ENCODE measurements at places on chromosomes 11 and 22. TPM values are rescaled to one million over a fixed set of nuclear protein-coding genes. Genes with fewer than 3 reads are reported as not detected.

DNA sequence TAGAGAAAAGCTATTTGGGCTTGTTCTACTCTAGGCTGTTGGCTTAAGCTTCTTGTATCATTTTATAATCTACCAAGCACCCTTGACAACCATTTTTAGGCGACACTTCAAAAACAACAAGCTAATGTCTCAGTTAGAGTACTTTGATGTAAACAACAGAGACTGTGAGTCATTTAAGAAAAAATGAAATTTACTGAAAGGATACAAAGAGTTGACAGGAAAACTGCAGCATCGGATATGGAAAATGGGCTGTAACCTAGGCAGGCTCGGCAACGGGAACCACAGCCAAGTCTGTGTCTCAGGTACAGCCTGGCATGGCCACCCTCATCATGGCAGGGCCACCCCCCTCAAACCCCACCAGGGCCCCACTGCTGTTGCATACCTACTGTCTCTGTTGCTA lies 4.4 kb upstream of the RNF169 start:
- DNase-seq: no peak

The SFI1 gene
- total RNA-seq: 36.2 TPM

DNA sequence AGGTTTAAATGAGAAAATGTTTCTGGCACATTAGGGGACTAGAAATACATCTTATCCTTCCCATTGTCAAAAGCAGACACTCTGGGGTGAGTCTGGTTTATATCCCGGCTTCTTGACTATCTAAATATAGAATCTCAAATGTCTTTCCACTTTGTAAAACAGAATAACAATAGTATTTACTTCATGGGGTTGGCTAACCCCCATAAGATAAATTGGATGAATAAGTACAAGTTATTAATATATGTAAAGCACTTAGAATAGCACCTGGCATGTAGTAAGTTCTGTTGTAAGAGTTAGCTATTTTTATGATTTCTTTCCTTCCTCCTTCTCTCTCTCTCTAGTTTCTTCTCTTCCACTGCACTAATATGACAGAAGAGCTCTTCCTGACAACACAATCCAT lies 499.1 kb downstream of the INSC start:
- no peak for DNase-seq

DNA sequence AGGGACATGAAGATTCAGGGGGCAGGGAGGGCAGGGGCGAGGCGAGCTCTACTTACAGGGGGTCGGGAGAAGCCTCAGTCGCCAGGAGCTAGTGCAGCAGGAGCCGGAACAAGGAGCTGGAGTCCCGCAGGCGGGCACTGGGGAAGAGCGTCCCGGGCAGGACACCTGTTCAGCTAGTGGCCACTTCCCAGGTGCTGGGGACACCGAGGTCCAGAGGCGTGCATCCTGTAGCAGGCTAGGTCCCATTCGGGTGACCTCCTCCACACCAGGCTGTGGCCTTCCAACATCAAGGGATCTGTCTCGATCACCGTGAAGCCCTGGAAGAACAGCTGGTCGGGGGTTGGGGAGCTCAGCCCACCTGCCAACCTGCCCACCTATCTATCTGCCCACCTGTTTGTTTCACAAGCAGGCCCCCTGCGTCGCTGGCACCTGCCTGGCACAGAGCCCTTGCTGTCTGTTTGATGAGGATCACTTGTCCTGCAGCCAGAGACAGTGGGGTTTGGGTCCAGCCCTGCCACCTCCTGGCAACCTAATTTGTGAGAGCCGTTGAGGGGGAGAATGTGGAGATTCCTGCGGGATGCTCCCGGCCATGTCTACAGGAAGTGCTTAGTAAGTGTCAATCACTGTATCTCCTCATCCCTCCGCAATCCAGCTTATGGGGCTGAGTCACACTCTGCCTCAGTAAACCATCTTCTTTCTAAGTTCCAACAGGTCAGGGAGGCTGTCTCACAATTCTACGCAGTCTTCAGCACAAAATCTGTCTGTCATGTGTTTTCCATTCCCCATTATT lies 940.9 kb downstream of the BRD1 start:
- no peak for DNase-seq

The SCUBE1 gene
- not detected for total RNA-seq

DNA sequence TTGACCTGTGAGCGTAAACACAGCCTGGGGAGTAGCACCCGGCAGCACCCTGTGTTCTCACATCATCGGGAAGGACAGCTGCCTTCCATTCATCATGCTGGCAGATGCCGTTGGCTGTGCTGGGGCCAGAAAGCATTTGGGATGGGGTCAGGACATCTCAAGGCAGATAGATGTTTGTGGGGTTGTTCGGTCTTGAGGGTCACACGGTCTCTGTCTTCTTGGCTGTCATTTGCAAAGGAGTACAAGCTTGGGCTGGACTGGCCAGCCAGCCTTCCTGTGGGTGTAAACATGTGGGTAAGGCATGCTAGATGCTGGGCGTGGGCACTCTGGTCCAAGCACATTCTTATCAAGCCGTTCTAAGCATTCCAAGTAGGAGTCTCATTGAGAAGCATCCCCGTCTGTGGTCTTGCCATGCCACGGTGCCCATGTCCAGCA lies 81.4 kb downstream of the TBC1D22A start:
- no peak for DNase-seq

DNA sequence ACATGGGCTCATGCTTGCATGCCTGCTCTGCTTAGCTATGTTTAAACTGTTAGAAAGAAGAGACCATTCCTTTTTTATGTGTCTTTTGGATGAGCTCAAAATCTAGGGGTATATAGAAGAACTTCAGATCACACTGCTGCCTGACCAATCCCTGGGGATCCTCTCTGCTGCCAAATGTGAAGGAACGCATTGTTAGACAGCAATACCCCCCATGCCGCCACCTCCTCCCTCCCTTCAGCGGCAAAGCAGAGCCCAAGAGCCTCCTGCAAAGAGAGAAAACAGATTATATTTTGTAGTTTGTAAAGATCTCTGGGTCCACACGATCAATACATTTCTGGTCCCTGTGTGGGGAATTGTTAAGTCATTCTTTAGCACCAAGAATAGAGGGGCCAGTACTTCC lies 677.6 kb downstream of the NTM start:
- no peak for DNase-seq

The ANGPTL5 gene
- total RNA-seq: not detected

GRCh38 chr11:128222245-128222884 lies 365.0 kb downstream of the ETS1 start:
- no peak for DNase-seq

The OR52N4 gene
- not detected for total RNA-seq

The CSRP3 gene
- not detected for total RNA-seq

DNA sequence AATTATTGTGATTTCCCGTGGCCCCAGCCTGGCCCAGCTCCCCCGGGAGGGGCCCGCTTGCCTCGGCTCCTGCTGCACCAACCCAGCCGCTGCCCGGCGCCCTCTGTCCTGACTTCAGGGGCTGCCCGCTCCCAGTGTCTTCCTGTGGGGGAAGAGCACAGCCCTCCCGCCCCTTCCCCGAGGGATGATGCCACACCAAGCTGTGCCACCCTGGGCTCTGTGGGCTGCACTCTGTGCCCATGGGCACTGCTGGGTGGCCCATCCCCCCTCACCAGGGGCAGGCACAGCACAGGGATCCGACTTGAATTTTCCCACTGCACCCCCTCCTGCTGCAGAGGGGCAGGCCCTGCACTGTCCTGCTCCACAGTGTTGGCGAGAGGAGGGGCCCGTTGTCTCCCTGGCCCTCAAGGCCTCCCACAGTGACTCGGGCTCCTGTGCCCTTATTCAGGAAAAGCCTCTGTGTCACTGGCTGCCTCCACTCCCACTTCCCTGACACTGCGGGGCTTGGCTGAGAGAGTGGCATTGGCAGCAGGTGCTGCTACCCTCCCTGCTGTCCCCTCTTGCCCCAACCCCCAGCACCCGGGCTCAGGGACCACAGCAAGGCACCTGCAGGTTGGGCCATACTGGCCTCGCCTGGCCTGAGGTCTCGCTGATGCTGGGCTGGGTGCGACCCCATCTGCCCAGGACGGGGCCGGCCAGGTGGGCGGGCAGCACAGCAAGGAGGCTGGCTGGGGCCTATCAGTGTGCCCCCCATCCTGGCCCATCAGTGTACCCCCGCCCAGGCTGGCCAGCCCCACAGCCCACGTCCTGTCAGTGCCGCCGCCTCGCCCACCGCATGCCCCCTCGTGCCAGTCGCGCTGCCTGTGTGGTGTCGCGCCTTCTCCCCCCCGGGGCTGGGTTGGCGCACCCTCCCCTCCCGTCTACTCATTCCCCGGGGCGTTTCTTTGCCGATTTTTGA lies 3.3 kb upstream of the ANKRD13D start:
- DNase-seq: no peak

Measured in MCF 10A (cell line).